Stimulated activated CD8-positive, alpha-beta memory T cell treated with anti-CD3 and anti-CD28 coated beads, Interleukin-2, amount 100 ng/mL, for 48 hours (primary cell): ENCODE measurements at places on chromosomes 3 and 15.

DNA sequence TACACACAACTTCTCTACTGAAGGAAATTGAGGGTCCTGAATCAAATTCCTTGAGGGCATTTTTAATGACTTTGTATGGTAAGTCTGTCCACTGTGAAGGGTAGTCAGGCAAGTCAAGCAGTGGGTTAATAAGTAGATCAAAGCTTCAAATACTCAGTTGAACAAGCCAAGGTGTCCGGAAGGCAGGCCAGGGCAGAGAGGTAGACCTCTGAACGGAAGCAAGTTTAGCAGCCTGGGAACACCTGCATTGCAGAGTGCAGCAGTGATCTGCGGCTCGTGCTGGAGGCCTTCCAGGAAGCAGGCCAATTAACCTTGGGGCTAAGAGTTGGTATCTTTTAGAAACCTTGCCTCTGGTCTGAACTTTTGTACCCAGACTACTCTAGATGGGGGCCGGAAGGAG is 143.8 kb downstream of the LRTM1 start:
- no peak for DNase-seq

DNA sequence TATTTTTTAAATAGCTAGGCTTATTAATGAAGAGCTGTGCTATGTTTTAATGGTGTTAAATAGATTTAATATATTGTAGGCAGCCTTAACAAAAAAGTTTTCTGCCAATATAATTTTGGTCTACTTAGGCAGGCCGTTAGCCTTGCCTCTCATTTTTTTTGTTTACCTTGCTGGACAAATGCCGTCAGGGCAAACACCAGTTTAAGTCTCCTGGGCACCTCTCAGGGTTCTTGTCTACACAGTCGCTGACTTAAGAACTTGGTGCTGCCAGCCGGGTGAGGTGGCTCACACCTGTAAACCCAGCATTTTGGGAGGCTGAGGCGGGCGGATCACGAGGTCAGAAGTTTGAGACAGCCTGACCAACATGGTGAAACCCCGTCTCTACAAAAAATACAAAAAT is 153.3 kb downstream of the ULK4 start:
- DNase-seq, result no peak

GRCh38 chr3:142705198-142705597 is 18.6 kb upstream of the TRPC1 start:
- no peak for DNase-seq

DNA sequence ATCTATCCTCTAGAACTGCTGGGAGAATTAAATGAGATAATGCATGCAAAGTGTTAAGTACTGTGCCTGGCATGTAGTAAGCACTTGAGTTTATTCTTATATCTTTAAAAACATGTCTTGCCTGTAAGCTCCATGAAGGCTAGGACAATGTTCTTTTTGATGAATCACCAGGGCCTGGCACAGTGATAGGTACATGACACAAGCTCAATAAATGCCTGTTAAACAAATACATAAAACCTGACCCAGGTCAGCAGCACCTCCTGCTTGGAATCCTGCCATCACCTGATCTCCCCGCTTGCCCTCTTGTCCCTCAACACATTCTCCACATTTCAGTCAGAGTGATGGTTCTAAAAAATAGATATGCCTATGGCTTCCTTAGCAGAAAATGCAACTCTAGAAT is 186.8 kb downstream of the CHST2 start:
- DNase-seq, result no peak

DNA sequence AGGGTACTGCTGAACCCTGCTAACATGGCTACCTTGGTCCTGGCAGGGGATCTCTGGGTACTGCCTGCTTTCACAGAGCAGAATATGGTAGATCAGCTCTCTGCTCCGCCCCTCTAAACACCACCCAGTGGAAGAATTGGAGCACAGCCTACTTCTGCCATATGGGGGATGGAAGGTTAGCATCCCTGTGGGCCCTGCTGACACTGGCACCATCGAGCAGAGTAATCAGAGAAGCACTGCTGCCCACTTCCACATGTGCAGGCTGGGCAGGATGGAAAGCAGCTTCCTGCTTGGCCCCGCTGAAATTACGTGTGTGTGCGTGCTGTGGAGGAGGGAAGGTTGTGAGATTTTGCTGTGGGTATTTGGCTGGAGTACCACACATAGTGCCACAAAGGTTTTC is 24.8 kb downstream of the CCR1 start:
- no peak for DNase-seq
